Thoracic aorta (tissue), 2 donors: ENCODE measurements at places on chromosomes 1 and 21.

DNA sequence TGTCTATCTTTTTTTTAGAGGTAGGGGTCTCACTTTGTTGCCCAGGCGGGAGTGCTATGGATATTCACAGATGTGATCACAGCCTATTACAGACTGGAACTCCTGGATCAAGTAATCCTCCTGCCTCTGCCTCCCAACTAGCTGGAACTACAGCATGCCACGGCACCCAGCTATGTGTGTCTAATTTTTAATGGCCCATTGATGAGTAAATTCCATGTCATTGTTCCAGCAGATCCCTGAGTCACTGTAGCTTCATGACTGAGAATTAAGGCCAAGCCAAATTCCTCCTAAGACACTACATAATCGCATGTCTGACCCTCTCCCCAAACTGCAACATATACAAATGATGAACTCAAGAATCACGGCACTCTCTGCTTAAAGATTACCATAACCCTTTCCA lies 84.2 kb upstream of the RGS2 start:
- DNase-seq, result no peak

- DNase-seq, result no peak
Measured at GRCh38 chr1:208252836-208253576, 8.8 kb upstream of the PLXNA2 start.

- no peak for DNase-seq
Measured at GRCh38 chr1:119008483-119009311, 20.6 kb upstream of the TBX15 start.

DNA sequence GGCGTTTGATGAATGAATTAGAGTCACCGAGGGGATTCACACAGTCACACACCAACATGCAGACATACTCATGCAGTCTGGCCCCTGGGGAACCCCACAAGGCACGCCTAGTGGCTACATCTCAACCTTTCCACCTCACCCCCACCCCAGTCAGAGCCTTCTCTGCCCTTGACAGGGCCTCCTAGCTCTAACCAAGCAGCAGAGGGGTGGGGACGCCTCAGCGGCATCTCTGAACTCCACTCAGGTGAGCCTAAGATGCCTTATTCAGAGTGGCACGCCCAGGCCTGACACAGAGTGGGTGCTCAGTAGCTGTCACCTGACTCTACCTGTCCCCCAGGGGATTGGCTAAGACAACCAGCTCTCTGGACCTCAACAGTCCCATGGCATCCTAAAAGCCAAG lies 3.7 kb upstream of the SDC3 start:
- DNase-seq, result no peak

GRCh38 chr1:49171941-49172593 lies 395.4 kb upstream of the BEND5 start:
- no peak for DNase-seq
